Stimulated activated CD8-positive, alpha-beta memory T cell treated with anti-CD3 and anti-CD28 coated beads, Interleukin-15, amount 100 ng/mL, for 4 hours (primary cell): ENCODE measurements at places on chromosomes 12 and 14.

- no peak for DNase-seq
Measured at GRCh38 chr14:104895207-104895785, 29.4 kb upstream of the PLD4 start.

GRCh38 chr12:450438-450837, 9.3 kb upstream of the B4GALNT3 start:
- no peak for DNase-seq

DNA sequence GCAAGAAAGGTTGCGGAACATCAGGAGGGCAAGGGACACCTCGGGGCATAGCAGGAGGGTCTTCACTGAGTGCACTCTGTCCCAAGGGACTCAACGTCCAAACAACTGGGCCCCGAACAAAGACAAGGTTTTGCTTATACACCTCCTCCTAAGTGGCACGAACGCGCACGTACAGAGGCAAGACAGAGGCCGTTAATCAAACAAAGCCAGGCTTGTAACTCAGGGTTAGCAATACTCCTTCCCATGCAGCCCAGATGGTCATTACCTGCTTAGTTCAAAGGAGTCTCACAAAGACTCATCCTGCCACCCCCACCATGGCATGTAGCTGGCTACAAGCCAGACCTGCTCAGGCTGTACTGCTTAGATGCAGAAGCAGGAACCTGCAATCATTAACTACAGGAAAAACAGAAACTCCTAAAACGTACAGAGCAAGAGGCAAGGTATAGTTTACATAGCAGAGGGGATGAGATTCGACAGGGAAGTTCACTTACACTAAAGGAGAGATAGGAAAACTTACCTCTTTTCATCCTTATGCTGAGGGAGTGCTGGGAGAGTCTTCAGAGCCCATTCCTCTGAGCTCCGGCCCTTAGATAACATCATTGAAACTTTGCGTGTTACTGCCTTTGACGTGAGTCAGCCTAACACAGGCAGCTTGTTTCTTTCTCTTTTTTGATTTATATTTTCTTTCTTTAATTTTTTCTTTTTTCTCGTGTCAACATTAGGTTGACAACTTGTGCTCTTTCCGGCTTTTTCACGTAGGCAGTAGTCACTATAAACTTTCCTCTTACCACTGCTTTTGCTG, 1319.1 kb downstream of the TMEM121 start:
- peak; percentile 29 for DNase-seq

DNA sequence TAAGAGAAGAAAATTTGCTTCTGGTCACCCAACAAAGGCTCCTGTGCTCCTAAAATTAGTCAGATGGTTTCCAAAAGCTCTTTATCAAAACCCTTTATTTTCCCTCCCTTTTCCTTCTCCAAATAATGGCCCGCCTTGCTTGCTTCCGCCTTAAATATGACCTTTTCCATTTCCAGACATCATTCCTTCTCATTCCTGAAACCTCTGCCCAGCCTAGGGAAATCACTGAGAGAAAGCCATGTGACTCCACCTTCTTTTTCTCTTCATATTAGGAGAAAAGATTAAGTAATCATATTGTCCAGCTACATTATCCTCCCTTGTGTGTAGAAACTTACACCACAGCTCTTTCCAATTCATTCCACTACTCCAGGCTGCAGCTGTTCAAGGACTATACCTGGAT, 75.7 kb upstream of the GPHB5 start:
- no peak for DNase-seq

GRCh38 chr14:92646952-92647796, 101.3 kb downstream of the LGMN start:
- no peak for DNase-seq

GRCh38 chr12:40033242-40033630, 72.6 kb downstream of the SLC2A13 start:
- DNase-seq, result no peak

- DNase-seq, result no peak
Measured at GRCh38 chr12:123269395-123269892, 2.2 kb downstream of the CDK2AP1 start.

DNA sequence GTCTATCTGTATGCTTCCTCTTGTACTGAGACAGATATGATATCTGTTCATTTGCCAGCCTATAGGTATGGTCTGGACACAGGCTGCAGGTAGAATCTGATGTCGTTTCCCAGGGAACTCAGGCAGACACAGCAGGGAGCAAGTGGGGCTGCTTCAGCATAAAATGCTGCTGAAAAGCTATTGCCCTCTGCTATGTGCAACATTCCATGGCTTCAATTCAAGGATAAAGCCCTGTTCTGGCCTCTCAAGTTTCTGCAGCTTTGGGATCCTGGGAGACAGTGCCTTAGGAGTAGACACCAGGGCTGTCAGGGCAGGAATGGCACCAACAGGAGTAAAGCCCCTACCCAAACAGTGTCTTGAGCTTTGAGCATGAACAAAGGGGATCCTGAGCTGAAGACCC, 173.5 kb downstream of the SLC41A2 start:
- DNase-seq, result no peak

DNA sequence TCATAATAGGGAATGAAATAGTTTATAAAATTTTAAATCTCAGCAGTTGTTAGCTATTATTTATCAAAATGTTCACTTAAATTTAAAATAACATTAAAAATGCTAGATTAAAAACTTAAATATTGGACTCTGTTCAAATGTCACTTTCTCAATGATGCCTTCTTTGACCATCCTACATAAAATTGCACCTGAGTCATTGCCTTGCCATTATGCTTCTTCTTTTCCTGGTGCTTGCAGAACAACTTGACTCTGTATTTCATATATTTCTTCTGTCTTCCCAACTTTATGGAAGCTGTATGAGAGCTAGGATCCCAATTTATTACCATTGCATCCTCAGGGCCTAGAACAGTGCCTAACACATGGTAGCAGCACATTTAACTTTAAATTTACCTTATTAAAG, 37.3 kb upstream of the CPM start:
- no peak for DNase-seq

- DNase-seq, result no peak
Measured at GRCh38 chr14:56996721-56997399, 186.6 kb upstream of the OTX2 start.

DNA sequence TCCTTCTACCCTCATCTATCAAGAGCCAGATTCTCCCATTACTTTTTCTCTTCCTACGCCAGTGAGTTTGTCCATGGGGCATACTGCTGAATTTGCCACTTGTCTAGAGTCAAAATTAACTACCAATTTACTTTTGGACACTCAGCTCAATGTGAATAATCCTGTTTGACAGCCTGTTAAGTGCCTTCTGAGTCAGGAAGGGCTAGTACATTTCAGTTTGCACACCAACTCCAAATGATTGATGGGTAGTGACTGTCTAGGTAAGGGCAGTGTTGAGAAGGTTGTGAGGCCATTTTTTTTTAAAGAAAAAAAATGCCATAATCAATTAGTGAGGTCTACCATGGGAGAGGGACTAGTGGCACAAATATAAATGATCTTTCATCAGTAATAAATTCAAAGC, 21.8 kb upstream of the TRIM9 start:
- DNase-seq, result no peak

GRCh38 chr12:122844366-122844971, 9.2 kb downstream of the HIP1R start:
- DNase-seq, result no peak

DNA sequence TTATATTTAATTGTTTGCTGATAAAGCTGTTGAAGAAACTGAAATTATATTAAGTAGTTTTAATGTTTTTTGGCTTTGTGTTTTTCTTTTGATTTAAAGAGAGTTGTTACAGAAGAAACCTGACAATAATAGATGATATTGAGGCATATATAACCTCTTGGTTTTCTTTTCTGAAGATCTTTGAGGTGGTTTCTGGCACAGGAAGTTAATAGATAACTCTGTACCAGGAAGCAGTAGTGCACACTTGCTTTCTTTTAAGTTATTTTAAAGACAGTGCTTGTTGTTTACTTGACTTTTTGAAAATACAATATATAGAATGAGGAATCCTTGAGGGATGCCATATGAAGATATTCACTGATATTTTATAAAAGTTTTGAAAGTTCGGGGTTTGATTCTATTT, 209.0 kb upstream of the FBXO33 start:
- no peak for DNase-seq

DNA sequence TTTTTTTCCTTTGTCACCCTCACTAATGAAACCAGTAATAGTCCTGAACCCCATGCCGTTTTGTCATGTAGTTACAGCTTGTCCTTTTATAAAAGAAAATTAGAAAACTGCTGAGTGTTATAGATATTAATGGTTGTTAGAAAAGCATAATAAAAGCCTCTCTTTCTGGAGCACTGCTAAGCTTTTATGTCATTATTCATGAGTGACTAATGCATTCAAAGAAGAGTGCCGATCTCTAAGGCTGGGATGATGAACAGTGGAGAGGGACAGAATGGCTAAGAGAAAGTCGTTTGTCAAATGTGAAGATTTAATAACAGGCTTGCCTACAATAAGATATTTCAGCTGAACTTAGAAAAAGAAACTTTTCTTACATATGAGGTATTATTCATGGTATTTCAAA, 121.6 kb downstream of the MGAT4C start:
- DNase-seq, result no peak

DNA sequence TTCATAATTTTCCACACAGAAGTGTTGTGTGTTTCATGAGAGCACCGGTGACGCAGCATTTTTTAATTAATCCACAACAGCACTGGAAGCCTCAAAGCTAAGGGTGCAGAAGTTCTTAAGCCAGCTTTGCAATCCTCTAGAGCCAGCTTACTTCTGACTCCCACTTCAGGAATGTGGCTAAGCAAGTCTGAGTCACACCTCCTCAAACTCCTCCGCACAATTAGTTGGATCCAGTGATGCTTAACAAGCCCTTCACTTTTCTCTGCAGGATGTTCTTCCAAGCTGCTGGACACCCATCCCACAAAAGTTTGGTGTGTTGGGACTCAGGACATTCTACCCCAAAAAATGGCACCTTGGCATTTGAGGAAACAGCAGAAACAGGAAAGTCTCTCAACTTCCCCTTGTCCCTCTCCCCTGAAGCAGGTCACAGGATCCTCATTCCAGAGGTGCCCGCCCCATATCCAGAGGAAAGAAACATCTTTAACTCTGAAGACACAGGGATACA, 210.0 kb downstream of the PPM1H start:
- DNase-seq, result no peak

- peak; percentile 5 for DNase-seq
Measured at GRCh38 chr12:70645494-70646317, 8.5 kb upstream of the PTPRB start.

- DNase-seq, result no peak
Measured at GRCh38 chr14:93727917-93728650, 60.2 kb downstream of the PRIMA1 start.

DNA sequence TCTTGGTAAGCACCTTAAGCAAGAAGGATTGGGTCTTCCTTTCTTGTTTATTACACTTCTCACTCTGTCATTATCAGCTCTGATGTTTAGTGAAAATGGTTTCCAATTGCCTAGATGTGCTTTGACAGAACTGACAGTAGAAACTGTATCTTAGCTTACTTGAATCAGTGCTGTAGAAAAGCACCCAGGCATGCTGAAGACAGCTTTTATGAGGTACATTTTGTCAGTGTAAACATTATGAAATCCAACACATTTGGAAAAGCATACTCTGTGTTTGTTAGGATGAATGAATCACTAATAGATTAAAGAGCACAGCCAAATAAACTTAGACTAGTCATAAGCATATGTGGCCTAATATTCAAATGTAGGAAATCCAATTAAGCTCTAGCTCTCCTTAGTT, 290.2 kb upstream of the NPAS3 start:
- no peak for DNase-seq

GRCh38 chr14:60114881-60115280, 23.2 kb downstream of the PCNX4 start:
- DNase-seq, result no peak

GRCh38 chr12:108273217-108273616, 65.9 kb downstream of the CMKLR1 start:
- no peak for DNase-seq

- DNase-seq, result no peak
Measured at GRCh38 chr14:99727096-99727870, 43.2 kb downstream of the CYP46A1 start.

GRCh38 chr12:132646850-132647249, 28.3 kb downstream of the P2RX2 start:
- DNase-seq, result no peak
